ENCODE measurements at places on chromosomes 16 and 17.
A peak's percentile ranks its signal among the peaks of the same experiment; 100 is the strongest.

DNA sequence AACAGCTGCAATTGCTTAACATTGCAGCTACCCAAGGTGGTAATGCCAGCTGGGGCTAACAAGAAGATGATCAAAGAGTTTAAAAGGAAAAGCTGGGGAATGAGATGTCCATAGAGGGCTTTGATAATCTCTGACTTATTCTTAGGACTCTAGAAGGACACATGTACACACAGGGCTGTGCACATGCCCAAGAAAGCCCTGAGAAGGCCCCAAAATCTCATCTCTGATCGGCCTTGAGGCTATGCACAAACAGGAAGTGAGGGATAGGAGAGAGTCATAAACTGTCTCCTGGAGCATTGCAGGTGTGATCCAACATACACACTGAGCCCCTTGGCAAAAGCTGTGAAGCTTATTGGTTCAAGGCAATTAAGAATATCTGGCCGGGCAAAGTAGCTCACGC is 17.2 kb upstream of the RABEP1 start:
- DNase-seq: no peak

- peak; percentile 13 for DNase-seq
These were observed 81.3 kb downstream of the GSG1L start for GRCh38 chr16:27982184-27982583.

DNA sequence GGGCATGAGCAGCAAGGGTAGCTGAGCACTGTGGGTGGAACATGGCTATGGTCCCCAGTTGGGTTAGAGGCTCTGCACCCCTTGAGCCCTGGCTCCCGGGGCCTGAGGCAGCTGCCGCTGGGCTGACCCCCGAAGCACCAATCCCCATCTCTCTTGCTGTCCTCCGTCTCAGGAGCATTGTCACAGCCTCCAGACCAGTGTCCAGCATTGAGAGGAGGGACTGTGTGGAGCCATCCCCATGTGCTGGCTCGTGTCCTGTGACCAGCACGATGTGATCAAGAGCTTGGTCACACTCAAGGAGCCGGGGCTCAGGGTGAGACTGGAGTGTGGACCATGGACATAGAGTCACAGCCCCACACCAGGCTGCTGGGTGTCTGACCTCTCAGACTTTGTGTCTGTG is 2.9 kb downstream of the SMTNL2 start:
- DNase-seq: no peak

DNA sequence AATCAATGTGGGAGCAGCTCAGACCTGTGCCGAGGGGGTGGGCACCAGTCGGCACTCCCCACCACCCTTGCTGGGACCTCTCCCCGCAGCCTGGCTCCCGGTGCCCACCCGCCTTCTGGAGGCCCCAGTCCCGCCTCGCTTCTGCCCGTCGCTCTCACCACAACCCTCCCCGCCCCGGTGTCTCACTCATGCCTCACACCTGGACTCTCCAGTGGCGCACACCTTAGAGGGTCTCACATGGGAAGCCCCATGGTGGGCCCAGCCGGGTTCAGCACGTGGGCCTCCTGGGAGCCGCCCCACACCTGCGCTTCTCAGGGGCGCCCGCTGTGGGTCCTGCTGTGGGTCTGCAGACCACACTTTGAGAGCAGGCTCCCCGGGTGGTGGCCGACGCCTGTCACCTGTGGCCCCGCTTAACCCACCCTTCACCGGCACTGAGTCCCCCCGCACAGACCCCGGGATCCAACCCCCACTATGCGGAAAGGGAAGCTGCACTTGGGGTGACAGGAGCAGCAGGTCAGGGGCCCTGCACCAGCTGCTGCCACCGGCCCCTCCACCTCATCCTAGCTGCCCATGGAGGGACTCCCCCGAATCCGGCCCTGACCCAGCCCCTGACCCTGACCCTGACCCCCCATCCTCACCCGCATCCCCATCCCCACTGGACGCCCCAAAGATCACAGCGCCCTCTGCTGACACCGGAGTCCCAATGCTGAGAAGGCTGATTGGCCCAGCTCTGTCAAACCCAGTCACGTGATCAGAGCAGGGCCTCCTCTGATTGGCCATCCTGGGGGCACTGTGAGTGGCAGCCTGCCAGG is 27.4 kb upstream of the SLC38A10 start:
- peak; percentile 71 for DNase-seq

DNA sequence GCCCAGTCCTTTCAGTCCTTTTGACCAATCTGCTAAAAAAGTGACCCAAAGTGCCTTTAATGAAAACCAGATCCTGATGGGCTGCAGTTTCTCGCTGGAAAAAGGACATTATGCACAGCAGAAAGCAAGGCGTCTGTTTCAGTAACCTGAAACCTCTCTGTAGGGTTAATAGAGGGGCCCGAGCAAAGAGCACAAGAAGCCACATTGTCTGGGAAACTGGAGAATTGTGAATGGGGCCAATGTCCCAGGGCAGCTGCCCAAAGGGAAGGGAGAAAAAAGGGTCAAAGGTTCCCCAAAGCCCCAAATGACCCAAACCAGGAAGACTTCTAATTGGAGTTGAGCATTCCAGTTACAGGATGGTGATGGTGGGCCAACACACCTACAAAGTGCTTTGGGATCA is 3.0 kb downstream of the OTOA start:
- DNase-seq: no peak

GRCh38 chr17:14124854-14125253 is 55.5 kb downstream of the COX10 start:
- no peak for DNase-seq

GRCh38 chr17:68576137-68576536 is 25.0 kb downstream of the FAM20A start:
- DNase-seq: no peak

GRCh38 chr17:51500454-51500853 is 240.1 kb downstream of the UTP18 start:
- DNase-seq: no peak

- DNase-seq: peak; percentile 33
These were observed 6.0 kb downstream of the HAGHL start for GRCh38 chr16:732936-733335.

DNA sequence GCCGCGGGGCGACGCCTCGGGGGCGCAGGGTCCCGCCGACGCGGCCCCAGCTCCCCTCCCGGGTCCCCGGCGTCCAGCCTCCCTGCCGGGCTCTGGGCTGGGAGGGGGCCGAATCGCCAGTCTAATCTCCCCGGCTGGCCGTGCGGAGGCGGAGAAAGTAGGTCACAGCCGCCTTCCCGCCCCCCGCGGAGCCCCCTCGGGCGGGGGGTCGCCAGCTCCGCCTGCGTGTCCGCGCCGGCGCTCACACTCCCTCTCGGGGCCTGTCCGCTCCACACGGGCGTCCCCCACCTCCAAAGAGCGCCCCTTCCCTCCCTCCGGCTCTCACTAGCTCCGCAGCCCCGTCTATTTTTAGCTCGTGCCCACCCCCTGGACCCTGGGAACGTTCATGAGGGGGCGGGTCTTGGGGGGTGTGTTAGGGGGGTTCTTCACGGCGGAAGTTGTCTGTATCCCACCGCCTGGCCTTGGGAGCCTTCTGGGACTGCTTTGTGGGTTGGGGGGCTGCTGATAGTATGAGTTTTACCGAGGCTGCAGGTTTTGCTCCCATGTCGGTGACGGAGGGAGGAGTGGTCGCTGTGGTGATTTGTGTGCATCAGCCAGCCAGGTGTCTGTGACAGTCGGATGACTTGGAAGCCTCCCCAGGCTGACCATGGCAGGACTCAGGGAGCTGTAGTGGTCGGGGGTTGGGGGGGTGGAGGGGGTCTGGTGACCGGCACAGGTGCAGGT is 1.1 kb downstream of the ATP1B2 start:
- DNase-seq: no peak

GRCh38 chr17:33049781-33050414 is 58.3 kb downstream of the SPACA3 start:
- DNase-seq: peak; percentile 59

GRCh38 chr17:811051-811784 is 29.1 kb downstream of the MRM3 start:
- DNase-seq: no peak

GRCh38 chr16:61969077-61969382 is 67.2 kb downstream of the CDH8 start:
- DNase-seq: no peak

- peak; percentile 46 for DNase-seq
These were observed 13.2 kb upstream of the CLUH start for GRCh38 chr17:2724784-2725164.

- no peak for DNase-seq
These were observed 1.8 kb upstream of the BCAR1 start for GRCh38 chr16:75252946-75253911.

- no peak for DNase-seq
These were observed 2.9 kb upstream of the CLDN9 start for GRCh38 chr16:3009568-3010390.

DNA sequence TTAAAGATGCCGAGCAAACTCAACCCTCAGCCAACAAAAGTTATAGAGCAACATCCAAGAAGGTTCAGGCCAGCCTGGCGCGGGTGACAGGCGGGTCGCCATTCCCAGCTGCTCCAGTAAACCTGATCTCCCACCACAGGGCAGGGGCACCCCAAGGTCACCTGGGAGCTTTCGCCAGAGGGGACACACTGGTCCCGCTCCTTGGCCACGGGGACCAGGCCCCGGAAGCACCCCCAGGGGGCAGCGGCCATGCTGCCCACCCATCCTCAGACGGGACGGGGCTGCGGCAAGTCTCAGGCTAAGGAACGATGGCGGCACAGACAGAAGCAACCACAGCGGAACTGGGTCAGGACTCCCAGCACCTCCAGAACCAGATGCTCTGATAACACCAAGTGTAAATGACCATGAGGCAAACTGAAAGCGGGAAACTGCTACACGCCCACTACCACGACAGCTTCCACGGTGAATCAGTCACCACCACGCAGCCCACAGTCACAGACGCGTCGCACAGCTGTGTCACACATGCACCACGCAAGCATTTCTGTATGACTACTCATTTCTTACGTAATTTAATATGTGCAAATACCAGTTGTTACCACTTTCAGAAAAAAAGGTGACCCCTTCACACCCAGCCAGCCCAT is 14.1 kb upstream of the CCDC154 start:
- peak; percentile 47 for DNase-seq

DNA sequence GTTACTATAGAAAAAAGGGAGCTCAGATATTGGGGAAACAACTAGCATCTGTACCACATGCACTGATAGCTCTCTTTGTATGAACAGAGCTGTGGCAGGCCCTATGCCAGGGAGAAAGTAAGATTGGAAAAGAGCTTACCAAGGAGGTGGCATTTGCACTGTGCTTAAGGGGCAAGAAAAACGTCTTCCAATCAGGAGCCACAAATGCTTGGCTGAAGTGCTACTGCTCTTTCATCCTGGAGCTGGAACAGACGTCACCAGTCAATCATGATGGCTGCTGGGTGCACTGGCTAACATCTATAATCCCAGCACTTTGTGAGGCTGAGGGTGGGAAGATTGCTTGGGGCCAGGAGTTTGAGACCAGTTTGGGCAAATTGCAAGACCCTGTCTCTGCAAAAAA is 218.5 kb downstream of the SEC14L1 start:
- no peak for DNase-seq

DNA sequence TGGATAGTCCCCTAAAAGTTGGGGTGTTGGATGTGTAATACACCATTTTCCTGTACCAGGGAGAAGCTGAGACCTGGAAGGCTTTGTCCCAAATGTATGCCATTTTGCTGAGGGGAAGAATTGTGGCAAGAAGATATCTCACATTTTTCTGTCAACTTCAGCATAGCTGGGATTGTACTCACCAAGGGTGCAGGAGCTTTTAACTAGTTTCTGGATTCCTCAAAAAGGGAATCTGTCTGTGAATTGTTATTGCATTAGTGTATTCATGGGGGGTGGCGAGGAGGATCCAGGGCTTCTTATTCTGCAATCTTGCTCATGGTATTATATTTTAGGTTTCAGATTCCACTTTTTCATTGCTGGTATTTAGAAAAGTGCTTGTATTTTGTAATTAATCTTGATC is 208.2 kb upstream of the MYOCD start:
- no peak for DNase-seq

- no peak for DNase-seq
These were observed 143.8 kb upstream of the FOXF1 start for GRCh38 chr16:86366481-86366880.

GRCh38 chr16:48511716-48512115 is 98.3 kb downstream of the N4BP1 start:
- no peak for DNase-seq

Measured in activated CD8-positive, alpha-beta T cell treated with anti-CD3 and anti-CD28 coated beads for 36 hours (primary cell).